Immature natural killer cell (primary cell): ENCODE measurements at places on chromosomes 7 and 10.

DNA sequence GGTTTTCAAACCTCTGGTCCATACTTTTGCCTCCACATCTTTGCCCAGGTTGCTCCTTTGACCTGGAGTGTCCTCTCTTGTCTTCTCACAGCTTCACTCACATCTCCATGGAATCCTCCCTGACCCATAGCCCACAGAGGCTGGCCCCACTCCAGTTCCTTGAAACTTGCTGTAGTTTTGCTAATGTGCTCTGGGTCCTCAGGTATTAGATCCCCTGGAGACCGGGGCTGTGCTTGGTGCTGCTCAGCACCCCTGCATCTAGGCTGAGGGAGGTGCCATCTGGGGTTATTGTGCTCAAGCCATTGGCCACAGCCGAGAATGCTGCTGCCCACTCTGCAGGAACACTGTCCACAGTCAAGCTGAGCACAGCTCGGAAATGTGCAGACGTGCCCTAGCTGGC lies 16.5 kb downstream of the KNDC1 start:
- H3K36me3 ChIP-seq: no peaks in the 10 kb centered on the region
- H3K4me3 ChIP-seq: no peak overlapping the region
- no peak for DNase-seq
- H3K27ac ChIP-seq: no peak overlapping the region

GRCh38 chr7:156747718-156748117 lies 107.1 kb downstream of the RNF32 start:
- H3K27me3 ChIP-seq: no peaks in the 10 kb centered on the region
- no peak for DNase-seq
- no peak overlapping the region for H3K4me3 ChIP-seq
- no peak overlapping the region for H3K27ac ChIP-seq
- no peaks in the 10 kb centered on the region for H3K4me1 ChIP-seq

DNA sequence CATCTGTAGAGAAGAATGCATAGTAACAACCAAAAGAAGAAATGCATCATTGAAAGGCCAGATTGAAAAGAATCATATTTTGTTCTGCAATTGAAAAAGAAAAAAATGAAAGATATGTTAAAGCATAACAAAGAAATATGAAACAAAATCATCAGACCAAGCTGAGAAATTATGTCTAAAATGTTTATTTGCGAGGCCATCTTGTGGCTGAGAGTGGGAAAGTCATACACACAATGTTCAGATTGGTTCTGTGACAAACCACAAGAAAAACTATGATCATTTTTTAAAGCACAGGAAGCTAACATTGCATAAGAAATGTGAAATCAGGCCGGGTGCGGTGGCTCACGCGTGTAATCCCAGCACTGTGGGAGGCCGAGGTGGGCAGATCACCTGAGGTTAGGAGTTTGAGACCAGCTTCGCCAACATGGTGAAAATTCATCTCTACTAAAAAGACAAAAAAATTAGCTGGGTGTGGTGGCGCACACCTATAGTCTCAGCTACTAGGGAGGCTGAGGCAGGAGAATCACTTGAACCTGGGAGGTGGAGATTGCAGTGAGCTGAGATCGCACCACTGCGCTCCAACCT lies 36.6 kb downstream of the ABCB5 start:
- H3K27me3 ChIP-seq: no peaks in the 10 kb centered on the region
- no peaks in the 10 kb centered on the region for H3K4me1 ChIP-seq
- H3K4me3 ChIP-seq: no peak overlapping the region
- H3K36me3 ChIP-seq: peaks cover 3% of the 10 kb centered on the region

- no peak overlapping the region for H3K27ac ChIP-seq
- no peak overlapping the region for H3K4me3 ChIP-seq
- H3K27me3 ChIP-seq: peaks cover 1% of the 10 kb centered on the region
- DNase-seq: no peak
Observed at GRCh38 chr7:151708610-151709009, 168.3 kb downstream of the PRKAG2 start.

DNA sequence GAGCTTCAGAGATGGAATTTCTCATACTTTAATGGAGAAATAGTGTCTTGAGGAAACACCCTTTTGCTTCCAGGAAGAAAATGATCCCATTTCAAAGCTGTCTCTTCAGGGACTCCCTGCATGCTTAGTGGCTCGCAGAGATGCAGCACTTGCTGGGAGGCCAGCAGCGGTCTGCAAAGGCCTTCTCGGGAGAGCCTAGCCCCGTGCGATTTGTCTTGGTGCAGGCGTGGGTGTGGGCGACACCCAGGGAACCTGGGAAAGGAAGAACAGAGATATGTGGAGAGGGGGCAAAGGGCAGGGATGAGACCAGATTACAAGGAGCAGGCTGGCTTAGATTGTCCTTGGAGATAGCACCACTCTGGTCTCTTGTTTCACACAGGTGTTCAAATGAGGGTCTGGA lies 352.3 kb upstream of the PODXL start:
- no peak overlapping the region for H3K27ac ChIP-seq
- H3K36me3 ChIP-seq: no peaks in the 10 kb centered on the region
- peaks cover 2% of the 10 kb centered on the region for H3K4me1 ChIP-seq
- H3K27me3 ChIP-seq: peaks cover 21% of the 10 kb centered on the region
- no peak for DNase-seq

DNA sequence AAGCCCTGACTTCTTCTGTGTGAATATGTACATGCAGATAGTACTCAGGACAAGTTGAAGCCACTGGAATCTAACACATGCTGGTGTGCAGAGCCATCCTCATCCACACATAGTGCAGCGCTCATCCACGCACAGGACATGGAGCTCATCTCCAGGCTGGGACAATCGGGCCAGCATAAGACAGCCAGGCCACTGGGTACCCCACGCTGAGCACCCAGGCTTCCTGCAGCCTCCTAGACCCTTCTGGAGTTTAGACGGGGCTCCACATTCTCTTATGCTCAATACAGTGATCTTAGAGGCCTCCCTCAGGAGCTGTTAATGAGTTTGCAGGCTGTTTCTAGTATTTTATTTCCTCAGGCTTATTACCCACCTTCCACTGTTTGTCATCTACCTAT lies 238.9 kb downstream of the TNS3 start:
- no peak for DNase-seq
- no peaks in the 10 kb centered on the region for H3K4me1 ChIP-seq
- H3K4me3 ChIP-seq: no peak overlapping the region
- no peaks in the 10 kb centered on the region for H3K36me3 ChIP-seq
- peaks cover 2% of the 10 kb centered on the region for H3K27me3 ChIP-seq

- H3K27ac ChIP-seq: peak overlapping the region; percentile 81
- peak; percentile 20 for DNase-seq
- H3K4me1 ChIP-seq: peaks cover 27% of the 10 kb centered on the region
- peak overlapping the region; percentile 26 for H3K4me3 ChIP-seq
- H3K27me3 ChIP-seq: peaks cover 5% of the 10 kb centered on the region
Observed at GRCh38 chr10:7003831-7004395, 406.9 kb downstream of the SFMBT2 start.
